ENCODE measurements at places on chromosomes 12 and 14.

DNA sequence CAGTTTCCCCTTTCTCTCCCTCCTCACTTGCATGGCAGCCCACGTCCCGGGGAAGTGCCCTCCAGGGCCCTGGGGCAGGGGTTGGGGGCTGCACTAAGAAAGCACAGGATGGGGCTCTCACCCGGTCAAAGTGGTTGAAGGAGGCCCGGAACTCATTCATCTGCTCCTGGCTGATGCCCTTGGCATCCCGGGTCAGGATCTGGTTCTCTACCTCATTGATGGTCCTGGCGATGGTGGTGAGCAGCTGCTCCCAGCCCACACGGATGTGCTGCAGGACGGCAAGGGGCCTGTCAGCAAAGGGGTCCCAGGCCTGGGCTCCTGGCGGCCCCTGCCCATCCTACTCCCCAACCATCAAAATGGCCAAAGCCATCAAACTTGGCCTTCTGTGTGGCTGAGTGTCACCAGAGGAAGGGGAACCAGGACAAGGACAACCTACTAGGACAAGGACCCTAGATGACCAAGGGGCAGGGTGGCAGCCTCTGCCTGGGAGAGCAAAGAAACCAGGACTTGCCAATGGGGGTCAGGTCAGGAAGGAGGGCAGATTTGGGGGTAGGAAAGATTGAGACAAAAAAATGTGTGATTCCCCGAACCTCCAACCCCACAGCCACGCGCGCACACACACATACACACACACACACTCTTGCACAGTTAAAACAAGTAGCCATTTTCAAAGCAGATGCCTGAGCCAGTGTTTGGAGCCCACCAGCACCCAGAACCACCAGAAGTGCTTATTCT is 87.1 kb upstream of the ZFP36L1 start:
- no peak for DNase-seq

- no peak for DNase-seq
Measured at GRCh38 chr12:104653730-104654664, 197.2 kb downstream of the CHST11 start.

DNA sequence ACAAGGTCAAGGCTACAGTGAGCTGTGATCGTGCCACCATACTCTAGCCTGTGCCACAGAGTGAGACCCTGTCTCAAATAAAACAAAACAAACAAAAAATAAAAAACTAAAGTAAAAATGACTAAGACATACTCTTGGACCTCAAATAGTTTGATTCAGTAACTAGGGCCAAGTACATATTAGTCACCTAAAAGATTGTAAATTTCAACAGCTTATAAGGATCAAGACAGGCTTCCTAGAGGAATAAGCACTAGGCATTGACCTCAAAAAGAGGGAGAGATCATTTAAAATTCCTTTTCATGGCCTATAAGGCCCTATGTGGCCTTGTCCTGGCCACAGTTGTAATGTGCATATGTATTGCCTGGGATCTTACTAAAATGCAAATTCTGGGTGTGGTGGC is 46.0 kb upstream of the CHST11 start:
- no peak for DNase-seq

- DNase-seq = no peak
Measured at GRCh38 chr12:11653215-11653753, 3.8 kb downstream of the ETV6 start.

- DNase-seq = no peak
Measured at GRCh38 chr12:2877953-2878732, 1.1 kb downstream of the RHNO1 start.

- DNase-seq = no peak
Measured at GRCh38 chr12:107359382-107359781, 266.0 kb upstream of the CRY1 start.

DNA sequence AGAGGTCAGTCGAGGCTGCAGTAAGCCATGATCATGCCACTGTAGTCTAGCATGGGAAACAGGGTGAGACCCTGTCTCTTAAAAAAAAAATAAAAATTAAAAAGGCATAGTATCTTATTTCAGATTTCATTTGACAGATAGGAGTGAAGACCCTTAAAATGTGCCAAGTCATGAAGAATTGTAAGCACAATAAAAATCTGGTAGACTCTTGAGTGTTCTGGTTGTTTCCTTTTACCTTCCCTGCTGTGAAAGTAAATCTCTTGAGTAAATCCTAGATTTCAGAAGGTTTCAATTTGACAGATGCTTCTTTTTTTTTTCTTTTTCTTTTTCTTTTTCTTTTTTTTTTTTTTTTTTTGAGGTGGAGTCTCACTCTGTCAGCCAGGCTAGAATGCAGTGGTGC is 109.0 kb downstream of the ESR2 start:
- DNase-seq = no peak

DNA sequence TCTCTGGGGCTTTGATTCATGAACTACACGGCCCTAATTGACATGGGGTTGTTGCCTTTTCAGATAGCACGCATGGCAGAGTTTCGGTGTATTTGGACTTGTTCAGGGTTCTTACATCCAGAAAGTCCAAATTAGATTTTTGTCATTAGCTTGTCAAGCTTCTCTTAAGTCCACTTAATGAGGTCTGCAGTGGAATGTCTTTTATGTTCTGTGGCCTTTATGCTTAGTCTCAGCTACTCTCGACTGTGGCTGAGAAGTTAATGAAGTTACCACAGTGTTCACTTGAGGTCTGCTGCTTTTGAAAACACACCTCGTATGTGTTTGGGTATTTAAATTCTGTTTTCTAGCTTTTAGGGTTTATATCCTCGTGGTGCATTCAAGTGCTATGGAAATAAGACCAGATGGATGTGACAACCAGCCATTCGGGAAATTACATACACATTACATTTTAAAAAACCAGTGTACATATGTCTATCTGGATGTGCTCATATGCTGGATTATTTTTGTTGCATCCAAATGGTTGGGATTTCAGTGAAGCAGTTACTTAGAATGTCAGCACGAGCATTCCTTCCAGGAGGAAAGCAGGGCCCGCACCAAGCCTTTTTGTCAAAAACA is 80.2 kb downstream of the RMST start:
- DNase-seq = no peak

DNA sequence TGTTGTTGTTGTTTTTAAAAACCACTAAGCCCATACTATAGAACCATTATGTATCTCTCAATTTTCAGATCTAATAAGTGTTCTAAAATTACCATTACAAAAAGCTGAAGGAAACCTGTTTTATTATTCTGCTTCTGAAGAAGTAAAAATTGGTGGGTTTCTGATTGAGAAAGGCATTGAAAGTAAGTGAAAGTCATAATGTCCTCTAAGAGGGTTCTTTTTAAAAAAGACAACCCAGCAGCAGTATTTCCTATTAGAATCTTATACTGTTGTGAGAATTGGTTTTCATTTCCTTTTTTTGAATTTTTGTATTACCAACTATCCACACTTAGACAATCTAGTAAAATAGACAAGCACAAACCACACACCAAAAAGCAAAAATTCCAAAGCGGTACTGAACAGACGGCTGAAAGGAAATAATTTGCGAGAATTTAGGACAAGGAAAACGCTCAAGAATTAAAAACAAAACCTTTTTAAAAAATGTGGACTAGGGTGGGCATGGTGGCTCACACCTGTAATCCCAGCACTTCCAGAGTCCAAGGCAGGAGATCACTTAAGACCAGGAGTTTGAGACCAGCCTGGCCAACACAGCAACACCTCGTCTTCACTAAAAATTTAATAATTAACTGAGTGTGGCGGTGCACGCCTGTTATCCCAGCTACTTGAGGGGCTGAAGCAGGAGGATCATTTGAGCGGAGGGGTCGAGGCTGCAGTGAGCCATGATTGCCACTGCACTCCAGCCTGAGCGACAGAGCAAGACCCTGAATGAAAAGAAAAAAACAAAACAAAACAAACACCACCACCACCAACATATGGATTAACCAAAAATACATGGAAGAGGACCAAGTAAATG is 66.7 kb upstream of the AP4S1 start:
- no peak for DNase-seq

- no peak for DNase-seq
Measured at GRCh38 chr12:73110816-73111215, 838.6 kb downstream of the TRHDE start.

- DNase-seq = no peak
Measured at GRCh38 chr12:121968876-121969275, 50.5 kb downstream of the CFAP251 start.

DNA sequence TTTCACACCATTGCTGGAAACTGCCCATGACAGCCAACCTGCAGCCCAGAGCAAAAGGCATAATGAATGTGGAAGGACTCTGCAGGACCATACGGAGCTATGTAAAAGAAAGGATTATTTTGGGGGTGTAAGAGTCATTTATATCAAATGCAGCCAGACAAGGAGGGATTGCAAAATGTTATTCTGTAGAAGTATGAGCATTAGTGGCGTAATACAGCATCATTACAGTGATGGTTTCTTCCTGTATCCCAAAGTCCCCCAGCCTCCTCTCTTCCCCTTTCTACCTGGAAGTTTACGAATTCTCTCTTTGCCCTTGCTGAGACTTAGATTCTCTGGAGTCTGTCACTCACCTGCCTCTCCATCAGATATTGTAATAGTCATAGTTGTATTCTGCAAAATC is 89.9 kb downstream of the BORCS5 start:
- no peak for DNase-seq

DNA sequence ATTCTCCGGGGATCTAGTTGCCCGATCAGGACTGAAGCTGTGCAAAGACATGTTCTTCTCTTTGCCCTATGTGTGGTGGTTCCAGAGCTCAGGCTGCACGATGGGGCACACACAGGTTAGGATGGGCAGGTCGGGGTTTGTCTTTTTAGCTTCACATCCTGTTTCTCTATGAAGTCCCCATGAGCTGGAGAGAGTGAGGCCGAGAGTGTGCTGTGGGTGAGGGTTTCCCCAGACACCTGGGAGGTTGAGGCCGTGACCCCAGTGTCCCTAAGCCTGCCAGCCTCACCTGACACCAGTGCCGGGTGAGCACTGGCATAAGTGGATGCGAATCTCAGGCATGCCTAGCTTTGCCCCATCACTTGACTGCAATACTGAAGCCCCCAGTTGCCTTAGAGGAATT is 32.9 kb upstream of the IGF1 start:
- DNase-seq = no peak
